ENCODE measurements at places on chromosomes 4 and X. TPM values are rescaled to one million over a fixed set of nuclear protein-coding genes. Genes with fewer than 3 reads are reported as not detected.
A peak's percentile ranks its signal among the peaks of the same experiment; 100 is the strongest.

GRCh38 chrX:128518508-128518907 lies 466.3 kb upstream of the ACTRT1 start:
- no peak for DNase-seq
- no peak overlapping the region for H3K4me3 ChIP-seq
- H3K36me3 ChIP-seq: no peaks in the 10 kb centered on the region
- no peak overlapping the region for H3K27ac ChIP-seq

The ADH7 gene
- total RNA-seq: 173 TPM

DNA sequence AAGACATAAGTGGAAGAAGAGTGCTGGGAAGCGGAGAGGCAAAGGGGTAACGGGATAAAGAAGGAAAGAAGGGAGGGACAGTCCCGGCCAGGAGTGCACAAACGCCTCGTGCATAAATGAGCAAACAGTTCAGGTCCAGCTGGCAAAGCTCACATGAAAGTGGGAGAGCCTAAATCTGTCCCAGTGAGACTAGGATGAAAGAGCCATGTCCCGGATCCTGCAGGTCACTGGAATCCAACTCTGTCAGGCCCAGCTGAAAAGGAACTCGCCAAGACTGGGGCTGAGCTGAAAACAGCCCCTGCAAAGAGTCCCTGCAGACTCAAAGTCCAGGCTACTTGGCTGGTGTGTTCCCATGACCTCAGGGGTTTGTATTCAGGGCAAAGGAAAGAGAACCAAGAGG lies 38.0 kb upstream of the CRMP1 start:
- no peaks in the 10 kb centered on the region for H3K36me3 ChIP-seq
- no peak overlapping the region for H3K27ac ChIP-seq
- DNase-seq: no peak
- no peaks in the 10 kb centered on the region for H3K27me3 ChIP-seq
- H3K4me1 ChIP-seq: no peaks in the 10 kb centered on the region

GRCh38 chr4:81466841-81467671 lies 4.7 kb downstream of the RASGEF1B start:
- no peaks in the 10 kb centered on the region for H3K27me3 ChIP-seq
- no peaks in the 10 kb centered on the region for H3K36me3 ChIP-seq
- H3K27ac ChIP-seq: no peak overlapping the region
- no peak overlapping the region for H3K4me3 ChIP-seq

- peak overlapping the region; percentile 82 for H3K27ac ChIP-seq
- no peaks in the 10 kb centered on the region for H3K27me3 ChIP-seq
- H3K4me1 ChIP-seq: no peaks in the 10 kb centered on the region
- no peak for DNase-seq
- no peaks in the 10 kb centered on the region for H3K36me3 ChIP-seq
These were observed 797 bp downstream of the CD99L2 start for GRCh38 chrX:150897421-150898320.

DNA sequence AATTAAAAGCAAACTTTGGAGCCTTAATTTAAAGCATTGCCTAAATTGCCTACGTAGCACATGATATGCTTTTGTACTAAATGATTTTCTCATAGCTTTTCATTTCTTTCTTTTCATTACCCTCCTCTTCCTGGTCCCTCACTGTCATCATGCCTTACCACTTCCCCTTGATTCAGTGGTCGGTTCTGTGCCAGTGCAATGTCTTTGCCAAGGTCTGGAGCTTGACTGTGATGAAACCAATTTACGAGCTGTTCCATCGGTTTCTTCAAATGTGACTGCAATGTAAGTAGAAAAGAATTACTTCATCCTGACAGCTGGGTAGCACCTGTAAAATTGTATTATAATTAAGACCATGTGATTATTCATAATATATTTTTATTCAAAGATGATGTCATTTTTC lies 72.5 kb downstream of the C4orf46 start:
- no peaks in the 10 kb centered on the region for H3K4me1 ChIP-seq
- H3K4me3 ChIP-seq: no peak overlapping the region
- no peaks in the 10 kb centered on the region for H3K36me3 ChIP-seq

The MAGEA3 gene
- not detected for total RNA-seq

The PPEF2 gene
- total RNA-seq: not detected

- no peak overlapping the region for H3K4me3 ChIP-seq
- H3K27me3 ChIP-seq: no peaks in the 10 kb centered on the region
- no peaks in the 10 kb centered on the region for H3K36me3 ChIP-seq
- no peak overlapping the region for H3K27ac ChIP-seq
- DNase-seq: no peak
- H3K4me1 ChIP-seq: no peaks in the 10 kb centered on the region
These were observed 335.3 kb downstream of the PABPC4L start for GRCh38 chr4:133866328-133866699.

Data from esophagus squamous epithelium (tissue), 5 donors.